T-helper 22 cell (primary cell): ENCODE measurements at places on chromosomes 12 and 14.

DNA sequence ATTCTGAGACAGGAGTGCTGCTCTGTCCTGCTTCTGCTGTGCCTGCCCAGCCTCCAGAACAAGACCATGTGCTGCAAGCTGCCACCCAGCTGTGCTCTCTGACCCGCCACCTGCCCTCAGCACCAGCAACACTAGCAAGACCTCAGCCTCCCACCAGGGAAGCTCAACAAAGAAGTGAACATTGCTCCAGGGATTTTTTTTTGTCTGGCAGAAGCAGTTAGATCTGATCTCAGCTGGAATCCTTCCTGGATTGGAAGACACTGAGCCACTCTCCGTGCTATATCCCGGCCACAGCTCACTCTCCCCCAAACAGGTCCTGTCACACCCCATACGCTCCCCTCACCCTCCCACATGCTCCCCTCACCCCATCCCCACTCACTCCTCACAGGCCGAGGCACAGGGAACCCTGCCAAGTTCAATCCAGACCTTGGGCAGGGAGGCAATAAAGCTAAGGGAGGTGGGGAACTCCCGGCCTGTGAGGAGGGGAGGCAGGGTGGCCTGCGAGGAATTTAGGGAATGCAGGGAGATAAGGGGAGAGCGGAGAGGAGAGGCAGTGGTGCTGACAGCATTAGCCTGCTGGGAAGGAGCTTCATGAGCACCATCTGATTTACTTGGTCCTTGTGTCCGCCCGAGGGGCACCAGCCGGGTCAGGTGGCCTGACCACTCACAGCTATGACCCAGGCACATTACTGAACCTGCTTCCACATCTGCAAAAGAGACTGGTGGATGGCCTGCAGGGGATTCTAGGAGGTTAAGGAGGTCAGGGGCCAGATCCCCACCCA is 29.7 kb downstream of the CCDC85C start:
- DNase-seq = no peak

- no peak for DNase-seq
Observed at GRCh38 chr12:640773-641172, 22.5 kb downstream of the NINJ2 start.

GRCh38 chr12:109729801-109730200 is 16.2 kb downstream of the FAM222A start:
- no peak for DNase-seq

DNA sequence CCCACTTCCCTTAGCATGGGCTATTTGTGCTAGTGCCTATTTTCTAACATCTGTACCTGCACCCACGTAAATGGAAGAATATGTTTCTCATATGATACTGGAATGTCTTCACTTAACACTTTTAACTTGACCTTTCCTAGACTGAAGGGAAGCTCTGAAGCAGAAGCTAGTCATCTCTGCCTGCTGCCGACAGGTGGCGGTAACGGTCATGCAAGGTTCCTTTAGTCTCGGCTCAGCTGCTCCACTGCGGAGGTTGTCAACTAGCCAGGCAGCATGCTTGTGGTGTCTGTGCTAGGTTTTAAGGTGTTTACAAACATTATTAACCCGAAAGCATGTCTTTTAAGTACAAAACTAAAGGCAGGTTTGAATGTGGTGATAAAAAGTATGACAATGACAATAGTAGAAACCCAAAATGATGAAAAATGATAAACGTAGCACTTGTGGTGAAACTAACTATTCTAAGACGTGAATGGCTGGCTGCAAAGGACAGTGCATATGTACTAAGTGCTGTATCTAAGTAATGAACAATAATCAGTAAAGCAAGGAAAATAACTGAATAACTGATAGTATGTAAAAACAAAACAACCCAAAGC is 117.2 kb downstream of the GRIN2B start:
- no peak for DNase-seq

DNA sequence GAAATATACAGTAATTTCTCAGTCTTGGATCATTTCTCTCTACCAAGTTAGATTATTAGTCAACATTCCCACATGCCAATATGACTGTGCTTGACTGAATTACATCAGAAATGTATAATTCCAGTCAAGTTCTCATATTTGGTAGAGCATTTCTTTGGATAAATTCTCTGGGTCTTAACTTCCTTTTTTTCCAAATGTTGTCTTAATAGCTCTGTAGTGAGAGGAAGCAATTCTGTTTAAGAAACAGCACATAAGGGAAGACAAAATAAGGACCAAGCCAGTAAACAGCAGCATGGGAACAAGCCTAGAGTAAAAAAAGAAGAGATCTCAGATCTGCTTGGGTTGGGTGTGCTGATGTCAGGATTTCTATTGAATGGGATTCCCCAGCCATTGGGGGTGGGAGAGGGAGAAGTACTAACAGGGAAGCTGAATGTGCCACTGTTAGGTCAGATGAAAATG is 14.2 kb upstream of the DYRK2 start:
- no peak for DNase-seq

DNA sequence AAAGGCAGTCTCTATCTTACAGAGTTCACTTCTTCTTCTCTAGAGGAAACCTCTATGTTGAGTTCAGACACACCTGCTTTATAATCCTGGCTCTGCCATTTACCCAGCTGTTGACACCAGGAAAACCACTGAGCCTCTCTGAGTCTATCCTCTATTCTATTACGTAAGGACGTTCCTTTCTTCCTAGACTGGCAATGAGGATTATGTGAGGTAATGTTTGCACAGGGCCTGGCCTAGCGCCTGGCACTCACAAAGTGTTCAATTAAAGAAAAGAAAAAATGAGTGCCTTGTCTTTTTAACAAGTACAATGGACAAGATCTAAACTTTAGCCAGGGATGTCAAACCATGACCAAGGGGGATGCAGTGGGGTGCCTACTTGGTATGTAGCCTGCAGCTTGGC is 641.9 kb upstream of the TBX3 start:
- DNase-seq = no peak

- DNase-seq = no peak
Observed at GRCh38 chr14:62736048-62737043, 308.9 kb downstream of the KCNH5 start.

DNA sequence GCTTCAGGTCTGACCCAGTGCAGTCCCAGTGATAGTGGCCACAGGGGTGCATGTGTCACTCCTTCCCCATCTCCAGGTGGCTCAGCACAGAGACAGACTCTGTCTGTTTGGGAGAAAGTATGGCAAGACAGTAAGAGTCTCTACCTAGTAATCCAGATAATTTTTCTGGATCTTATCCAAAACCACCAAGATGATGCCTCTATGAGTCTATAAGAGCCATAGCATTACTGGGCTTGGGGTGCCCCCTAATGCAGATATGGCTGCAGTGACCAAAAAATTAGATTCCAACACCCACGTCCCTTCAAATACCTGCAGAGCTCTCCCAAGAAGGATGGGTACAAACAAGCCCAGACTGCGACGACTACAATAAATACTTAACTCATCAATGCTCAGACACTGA is 123.8 kb downstream of the GRIP1 start:
- DNase-seq = no peak

- DNase-seq = no peak
Observed at GRCh38 chr12:114407842-114408411, 2.0 kb upstream of the TBX5 start.

GRCh38 chr12:55972911-55973598 is 823 bp upstream of the RAB5B start:
- no peak for DNase-seq

DNA sequence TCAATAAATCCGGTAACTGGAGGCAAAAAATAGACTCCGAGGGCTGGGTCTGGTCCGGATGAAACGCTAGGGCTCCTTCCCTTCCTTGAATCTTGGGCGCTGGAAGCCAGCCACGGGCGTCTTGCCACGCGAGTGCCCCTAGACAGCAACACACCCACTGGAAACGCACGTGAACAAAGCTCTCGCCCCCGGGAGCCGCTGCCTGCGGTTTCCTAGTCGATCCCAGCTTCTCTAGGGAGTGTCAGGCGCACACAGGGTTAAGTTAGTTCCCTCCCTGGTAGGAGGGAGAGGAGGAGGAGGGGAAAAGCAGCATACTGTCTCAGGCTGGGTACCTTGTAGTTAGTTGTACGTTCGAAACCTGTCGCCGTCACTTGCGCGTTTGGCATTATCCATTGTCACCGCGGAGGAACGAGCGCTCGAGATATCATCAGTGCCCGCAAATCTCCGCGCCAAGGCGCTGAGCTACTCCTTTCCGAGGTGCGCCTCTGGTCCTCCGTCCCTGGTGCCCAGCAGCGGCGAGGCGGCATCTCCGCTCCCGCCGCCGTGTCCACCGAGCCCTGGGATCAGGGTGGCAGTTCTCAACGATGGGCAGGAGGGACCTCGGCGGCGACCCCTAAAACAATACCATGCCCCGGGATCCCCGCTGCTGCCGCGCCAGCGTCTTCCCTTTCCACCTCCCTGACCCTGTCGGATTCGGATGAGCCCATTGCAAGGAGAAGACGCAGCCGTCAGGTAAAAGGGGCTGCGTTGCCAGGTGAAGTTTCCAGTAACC is at the start of gene FLRT2:
Gene FLRT2 (plus strand): TSS at position 342 of the 772 bp plus-strand sequence. CDS start 91,371 bp downstream, outside the sequence.
- DNase-seq = no peak

DNA sequence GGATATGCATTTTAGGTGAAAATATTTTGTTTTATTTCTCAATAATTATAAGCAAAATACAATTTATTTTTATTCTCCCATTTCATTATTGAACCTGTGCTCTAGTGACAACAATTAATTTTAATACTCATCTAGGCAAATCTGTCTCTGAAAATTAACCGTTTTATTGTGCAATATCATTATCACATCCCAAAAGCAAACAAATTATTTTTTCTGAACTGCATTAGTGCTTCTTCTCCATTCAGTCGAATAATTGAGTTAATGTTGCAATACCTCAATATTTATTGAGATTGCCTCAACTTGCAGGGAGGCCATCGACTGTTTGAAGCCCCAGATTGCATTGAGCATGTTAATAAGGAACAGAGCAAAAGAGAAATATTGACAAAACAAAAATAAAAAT is 303.2 kb upstream of the LRFN5 start:
- DNase-seq = no peak

DNA sequence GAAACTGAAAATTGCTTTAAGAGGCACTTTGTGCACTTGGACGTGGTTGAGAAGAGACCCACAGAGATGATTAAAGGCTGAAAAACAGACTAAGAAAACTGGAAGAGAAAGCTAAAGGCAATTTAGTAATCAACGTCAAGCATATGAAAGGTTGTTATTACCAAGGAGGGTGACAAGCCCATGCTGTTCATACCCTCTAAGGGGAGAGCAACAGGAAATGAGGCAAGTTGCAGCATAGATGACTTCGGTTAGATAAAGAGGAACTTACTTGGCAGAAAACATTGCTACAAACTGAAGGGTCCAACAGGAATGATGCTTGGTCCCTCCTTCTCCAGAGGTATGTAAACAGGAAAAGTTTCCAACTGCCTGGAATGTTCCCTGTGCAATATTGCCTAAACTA is 107.8 kb downstream of the DUSP6 start:
- DNase-seq = no peak

DNA sequence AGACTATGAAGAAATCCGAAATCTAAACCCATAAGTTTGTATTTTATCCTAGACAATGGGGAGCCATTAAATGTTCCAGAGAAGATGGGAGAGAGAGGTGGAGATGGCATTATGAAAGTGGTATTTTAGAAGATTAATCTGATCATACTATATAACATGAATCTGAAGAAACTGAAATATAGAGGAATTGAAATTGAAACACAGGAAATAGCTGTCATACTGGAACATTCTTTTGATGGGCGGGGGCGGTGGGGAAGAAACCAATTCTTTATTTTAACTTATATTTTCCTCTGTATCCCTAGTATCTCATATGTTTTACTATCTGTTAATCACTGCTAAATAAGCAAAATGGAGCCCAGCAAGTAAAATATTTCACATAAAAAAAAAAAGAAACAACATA is 27.0 kb upstream of the FOXN3 start:
- no peak for DNase-seq

DNA sequence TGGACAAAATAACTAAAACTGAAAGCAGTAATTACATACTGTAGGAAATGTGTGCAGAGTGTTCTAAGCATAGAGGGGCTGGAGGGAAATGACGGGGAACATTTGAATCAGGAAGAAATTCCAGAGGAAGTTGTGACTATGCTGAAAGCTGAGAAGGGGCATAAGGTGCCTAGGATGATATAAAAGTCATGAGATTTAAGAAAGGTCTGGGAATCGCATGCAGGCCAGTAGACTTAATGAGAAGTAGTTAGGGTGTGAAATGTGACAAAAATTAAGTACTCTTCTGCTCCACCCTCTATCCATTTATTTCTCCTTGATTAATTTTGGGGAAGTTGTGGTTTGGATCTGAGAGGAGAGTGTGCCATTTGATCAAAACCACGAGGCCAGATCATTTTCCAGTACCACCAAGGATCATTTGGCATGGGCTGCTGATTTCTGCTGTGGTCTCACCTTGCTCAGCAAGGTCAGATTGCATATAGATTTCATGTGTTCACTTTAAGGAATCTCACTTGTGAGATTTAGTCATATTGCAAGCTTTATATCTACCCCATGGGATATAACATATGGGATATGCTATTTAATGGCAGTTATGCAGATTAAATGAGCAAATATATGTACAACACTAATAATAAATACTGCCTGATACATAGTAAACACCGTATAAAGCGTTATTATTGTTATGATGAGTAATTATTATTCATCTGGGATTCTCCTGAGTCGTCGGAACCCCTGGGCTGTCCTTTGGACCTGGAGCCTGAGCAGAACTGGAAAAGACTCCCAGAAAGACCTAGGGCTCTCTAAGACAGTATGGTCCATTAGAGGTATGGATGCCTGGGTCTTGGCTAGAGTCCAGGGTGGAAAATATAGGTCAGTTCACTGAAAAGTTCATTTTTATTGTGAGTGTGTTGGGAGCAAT is 72.3 kb downstream of the SRGAP1 start:
- DNase-seq = no peak

DNA sequence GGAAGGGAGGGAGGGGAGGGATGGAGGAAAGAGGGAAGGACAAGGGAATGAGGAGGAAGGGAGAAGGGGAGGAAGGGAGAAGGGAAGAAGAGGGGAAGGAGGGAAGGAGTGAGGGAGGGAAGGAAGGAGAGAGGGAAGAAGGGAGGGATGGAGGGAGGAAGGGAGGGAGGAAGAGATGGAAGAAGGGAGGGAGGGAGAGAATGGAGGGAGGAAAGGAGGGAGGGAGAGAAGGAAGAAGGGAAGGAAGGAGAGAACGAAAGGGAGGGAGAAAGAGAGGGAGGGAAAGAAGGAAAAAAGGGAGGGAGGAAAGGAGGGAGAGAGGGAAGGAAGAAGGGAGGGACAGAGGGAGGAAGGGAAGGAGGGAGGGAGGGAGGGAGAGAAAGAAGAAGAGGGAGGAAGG is 49.5 kb downstream of the RIMBP2 start:
- no peak for DNase-seq

DNA sequence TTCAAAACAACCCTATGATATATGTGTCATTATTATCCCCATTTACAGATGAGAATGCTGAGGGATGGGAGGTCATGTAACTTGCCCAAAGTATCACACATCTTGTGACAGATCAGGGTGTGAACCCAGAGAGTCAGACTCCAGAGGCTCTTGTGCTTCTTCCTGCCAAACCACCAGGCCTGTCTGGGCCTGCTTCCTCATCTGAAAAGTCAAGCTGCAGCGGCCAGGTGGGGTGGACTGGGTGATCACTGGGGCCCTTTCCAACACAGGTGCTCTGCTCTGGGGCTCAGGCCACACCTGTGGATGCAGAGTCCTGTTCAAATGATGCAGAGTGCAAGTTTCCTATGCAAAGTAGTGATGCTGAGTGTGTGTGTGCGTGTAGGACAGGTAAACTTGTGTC is 26.7 kb downstream of the TSPAN11 start:
- no peak for DNase-seq

GRCh38 chr12:92197815-92198214 is 52.2 kb upstream of the BTG1 start:
- DNase-seq = no peak
